ENCODE measurements at places on chromosomes 4 and X.
A peak's percentile ranks its signal among the peaks of the same experiment; 100 is the strongest.

GRCh38 chrX:23904096-23904495, 3.6 kb downstream of the APOO start:
- no peak for DNase-seq

DNA sequence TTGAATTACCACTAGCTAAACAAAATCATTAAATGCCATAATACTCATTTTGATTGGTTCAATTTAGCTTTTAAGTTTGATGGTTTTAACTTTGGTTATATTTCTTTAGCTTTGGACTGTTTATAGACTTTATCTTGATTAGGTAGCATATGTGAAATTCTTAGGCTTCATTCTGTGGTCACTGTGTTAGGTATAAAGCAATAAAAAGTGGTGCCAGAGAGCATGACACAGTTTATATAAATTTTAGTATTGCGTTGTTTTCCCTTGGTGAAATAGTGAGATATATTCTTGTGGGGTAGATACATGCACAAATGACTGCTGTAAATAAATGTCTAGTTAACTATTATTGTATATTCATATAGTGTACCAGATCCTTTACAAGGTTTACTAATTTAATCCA, 474.2 kb upstream of the GRID2 start:
- DNase-seq: no peak

DNA sequence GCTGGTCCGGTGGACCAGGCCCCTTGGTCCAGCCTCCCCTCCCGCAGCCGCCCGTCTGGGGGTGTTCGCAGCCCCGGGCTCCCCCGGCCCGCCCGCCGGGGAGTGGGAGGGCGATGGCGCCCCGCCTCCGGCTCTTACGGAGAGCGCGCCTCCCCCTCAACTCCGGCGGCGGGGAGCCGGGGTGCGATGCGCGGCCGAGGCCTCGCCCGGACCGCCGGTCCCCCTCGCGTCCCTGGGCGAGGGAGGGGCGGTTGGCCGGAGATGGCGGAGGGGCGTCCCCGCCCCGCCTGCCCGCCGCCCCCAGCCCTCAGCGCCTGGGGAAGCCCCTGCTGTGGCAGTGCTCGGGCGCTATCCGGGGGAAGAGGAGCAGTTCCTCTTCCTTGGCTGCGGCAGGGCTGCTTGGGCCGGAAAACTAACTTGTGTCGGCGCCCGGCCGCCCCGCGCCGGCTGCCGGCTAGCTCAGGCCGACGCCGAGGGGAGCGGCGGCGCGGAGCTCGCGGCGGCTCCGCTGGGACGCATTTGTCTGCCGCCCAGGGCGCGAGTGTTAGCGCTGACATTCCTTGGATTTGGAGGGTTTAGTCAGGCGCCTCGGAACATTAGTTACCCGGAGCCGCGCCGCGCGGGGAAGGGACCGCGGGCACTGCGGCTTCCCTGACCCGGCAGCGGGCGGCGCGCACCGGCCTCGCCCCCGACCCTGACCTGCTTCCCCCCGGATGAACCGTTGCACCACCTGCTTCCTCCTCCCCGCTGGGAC, 994 bp downstream of the GALNT7 start:
- DNase-seq: no peak

DNA sequence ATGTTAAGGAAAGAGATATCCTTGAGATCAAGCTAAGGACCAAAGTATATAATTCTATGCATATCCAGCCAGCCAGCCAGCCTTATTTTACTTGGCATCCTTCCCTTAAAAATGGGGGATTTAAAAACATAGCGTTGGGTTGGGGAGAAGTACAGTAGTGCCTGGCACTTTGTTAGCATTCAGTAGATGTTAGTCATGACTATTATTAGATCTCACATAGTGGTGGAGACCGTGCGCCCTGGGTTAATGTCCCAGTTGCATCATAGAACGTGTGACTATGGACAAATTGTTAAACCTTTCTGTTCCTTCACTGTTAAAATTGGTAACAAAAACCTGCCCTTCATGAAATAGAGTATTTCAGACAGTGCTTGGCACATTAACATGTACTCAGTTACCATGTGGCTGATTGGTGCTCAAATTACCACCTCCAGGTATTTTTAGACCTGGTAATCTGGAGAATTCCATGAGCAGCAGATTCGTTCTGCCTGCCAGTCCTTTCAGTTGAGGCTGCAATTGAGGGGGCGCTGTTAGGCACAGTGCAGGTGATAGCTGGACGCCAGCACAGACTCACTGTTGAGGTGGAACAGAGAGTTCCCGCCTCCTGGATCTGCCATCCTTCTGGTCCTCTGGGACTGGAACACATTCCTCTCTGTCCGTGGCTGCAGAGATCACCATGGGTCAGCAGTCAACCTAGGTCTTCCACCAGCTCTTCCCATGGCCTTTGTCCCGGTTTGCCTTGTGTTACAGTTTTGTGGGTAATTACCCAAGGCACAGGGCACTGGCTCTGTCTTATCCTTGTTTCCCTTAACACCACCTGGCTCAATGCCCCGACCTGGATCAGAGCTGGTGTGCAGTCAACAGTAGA, 31.7 kb downstream of the RBBP7 start:
- no peak for DNase-seq

DNA sequence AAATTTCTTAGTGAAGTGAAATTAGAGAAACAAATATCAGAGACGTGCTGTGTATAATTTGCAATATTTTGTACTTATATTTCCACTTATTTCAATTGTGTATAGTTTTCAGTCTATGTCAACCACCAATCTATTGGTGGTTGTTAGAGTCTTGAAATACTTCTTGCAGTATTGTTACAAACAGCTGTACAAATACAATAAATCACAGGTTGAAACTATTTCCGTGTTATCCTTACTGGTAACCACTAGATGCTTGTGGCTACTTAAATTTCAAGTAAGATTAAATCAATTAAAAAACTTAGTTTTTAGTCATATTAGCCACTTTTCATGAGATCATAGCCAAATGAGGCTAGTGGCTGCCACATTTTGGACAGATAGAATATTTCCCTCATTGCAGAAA, 520.5 kb downstream of the GBA3 start:
- DNase-seq: no peak

DNA sequence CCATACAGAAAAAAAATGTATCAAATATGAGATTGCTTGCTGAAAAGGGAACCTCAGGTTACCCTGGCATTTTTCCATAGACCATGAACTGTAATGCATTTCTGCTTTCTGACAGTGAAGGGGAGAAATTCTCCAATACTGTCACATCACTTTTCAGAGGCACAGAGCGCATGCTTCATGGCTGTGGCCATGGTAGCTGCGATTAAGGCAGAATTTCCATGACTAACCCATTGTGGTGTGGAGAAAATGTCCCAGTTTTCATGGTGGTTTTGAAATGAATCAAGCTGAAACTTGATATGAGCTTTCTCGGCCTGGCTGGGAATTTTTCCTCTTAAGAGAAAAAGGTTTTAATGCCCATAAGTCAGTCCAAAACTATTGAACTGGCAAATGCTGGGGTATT, 39.5 kb upstream of the MAP3K15 start:
- DNase-seq: peak; percentile 37

DNA sequence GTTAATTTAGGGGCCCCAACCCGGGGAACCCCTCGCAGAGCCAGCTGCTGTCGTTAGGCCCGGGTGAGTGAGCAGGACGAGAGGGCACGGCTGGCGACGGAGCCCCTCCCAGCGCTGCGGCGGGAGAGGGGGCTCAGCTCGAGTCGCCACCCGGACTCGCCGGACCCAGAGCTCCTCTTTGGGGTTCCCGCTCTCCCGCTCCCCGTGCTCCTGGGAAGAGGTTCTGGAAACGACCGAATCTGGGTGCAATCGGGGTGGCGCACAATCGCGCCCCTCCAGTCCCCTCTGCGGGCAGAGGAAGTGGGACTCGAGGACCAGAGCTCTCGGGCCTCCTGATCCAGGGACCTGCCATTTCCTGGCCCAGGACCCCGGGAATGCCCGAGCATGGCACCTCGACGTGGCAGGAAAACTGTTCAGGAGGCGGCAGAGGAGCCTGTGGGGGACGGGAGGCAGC, 37.3 kb upstream of the ARAF start:
- DNase-seq: no peak

DNA sequence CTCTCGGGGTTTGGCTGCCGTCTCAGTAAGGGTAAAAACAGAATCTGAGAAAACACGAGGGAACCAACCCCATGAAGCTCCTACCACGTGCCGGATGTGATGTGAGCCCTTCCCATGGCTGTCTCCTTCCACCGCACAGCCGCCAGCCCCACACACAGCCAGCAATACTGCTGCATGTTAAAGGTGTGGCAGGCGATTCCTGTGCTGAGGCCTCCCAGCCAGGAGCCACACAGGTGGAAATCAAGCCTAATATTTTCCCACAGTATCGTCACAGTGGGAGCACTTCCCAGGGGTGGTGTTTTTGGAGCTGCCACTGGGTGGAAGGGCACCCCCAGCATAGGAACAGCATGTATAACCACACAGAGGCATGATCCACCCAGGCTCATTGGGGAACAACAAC, 77.5 kb downstream of the SLC2A9 start:
- DNase-seq: no peak

GRCh38 chr4:154616731-154617130, 4.3 kb upstream of the FGG start:
- no peak for DNase-seq

- no peak for DNase-seq
Observed at GRCh38 chr4:46484881-46485280, 95.0 kb upstream of the GABRA2 start.

GRCh38 chr4:58175024-58175423, 1064.8 kb upstream of the IGFBP7 start:
- DNase-seq: no peak

- no peak for DNase-seq
Observed at GRCh38 chrX:40385256-40385655, 195.5 kb upstream of the ATP6AP2 start.

DNA sequence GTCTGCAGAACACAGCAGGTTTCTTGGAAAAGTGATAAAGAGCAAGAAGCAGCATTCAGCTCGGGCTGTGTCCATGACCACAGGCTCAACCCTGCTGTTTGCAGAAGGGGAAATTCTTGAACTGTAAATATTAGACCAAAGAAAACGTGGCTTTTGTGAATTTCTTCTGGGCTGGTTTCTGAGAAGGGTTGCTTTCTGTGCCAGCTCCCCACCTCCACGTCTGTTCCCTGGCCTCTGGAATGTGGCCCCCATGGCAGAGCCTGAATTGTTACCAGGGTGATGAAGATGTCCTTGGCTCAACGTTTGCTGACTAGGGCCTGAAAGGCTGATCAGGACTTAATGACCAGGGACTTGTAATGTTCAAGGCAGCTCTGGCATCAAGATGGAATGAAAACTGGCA, 116.0 kb downstream of the CPEB2 start:
- peak; percentile 11 for DNase-seq

GRCh38 chr4:70901984-70902576, at the start of gene MOB1B:
TSS of gene MOB1B (plus strand) at chr4:70902369. CDS start at chr4:70902537, 168 bp downstream.
- peak; percentile 49 for DNase-seq

- DNase-seq: peak; percentile 0
Observed at GRCh38 chr4:67452100-67452845, 93.0 kb downstream of the CENPC start.

DNA sequence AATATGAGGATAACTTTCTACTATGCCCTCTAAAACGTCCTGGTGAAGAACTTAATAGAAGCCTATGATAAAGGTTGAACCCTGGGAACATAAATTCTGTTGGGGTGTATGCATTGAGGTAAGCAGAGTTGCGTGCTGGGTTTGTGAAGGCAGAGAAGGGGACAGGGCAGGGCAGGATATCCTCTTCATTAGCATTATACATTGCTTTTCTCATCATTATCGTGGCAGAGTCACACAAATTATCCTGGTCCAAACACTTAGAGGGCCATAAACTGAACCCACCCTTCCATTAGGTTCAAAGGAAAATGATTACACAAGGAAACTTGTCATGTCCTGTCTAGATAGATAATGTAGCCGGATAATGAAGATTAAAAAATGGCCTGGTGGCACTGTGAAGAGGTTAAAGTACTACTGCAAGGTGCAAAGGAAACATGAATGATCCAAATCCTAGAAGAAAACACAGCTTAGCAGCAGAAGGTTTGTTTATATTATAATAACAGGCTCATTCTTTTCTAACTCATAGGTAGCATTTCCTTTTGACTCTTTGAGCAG, 189.1 kb downstream of the SPCS3 start:
- DNase-seq: no peak

DNA sequence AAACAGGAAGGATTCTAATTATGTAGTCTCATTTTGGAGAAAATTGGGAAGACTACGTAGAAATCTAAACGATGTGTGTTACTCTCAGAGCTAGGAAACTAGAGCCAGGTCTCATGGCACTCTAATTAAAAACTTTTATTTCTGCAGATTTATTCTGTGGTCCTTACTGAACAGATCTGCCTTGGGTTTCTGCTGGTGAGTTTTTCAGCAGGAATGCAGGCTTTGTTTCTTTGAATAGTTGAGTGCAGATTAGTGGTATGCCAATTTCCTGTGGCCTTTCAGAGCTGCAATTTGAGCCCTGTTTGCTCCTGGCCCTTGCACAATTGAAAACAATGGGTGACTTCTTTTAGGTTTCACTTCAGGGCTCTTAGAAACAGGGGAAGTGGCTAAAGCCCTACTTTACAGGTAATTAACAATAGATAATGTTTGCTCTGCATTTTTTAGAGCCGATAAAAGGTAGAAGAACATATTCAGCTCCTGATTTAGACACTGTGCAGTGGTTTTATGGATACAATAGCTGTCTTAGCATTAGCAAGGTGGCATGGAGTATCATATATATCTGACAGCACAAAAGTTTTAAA, 21.8 kb downstream of the SPRY1 start:
- DNase-seq: peak; percentile 92

DNA sequence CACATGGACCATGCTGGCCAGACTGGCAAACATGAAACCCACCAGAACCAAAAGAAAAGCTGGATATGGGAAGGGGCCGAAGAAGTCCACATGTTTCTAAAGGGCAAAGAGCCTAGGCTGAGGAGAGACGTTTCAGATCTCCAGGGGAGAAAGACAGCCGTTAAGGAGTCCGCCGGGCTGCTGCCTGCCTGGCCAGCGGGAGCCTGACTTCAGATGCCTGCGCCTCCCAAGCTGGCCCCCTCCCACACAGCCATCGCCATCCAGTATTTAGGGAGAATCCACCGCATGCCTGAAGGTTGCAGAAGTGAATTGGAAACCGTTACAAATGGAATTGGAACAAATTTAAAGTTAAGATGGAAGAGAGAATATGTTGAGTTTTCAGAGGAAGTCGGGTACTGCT, 2.9 kb downstream of the TBL1X start:
- no peak for DNase-seq

- DNase-seq: no peak
Observed at GRCh38 chrX:38669428-38669827, 108.1 kb downstream of the TSPAN7 start.

DNA sequence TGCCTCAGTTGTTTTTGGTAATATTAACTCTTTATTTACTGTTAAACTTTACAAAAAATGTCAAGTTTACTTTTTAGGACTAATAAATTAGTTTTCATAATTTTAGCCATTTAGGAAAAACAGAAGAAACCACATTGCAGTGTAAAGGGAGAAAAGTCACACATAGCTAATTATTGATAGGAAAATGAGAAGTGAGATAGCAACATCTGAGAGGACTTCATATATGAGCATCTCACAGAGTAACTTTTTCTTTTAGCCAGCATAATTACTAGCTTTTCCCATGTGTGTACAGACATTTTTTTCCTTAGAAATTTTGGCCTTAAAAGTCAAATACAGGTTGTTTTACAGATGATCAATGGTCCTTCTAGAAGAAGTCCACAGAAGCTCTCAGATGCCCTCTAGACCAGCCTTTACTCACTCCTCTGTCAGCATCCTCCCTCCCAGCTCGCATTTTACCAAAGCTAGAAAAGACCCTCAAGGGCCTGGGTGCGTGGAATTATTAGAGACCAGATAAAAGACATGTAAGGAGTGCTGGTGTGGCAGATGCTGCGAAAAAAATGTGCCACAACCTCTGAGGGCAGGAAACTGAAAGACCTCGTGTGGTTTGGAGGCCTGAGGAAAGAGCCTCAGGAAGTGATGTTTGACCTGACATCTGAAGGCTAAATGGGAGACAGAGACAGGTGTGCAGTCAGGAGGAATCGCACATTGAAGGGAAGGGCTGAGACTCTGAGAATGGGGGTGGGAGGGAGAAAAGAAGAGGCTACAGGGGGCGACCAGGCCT, 156.9 kb downstream of the CBR4 start:
- DNase-seq: no peak

Measured in GM04503 (cell line).